CD8-positive, alpha-beta T cell (primary cell): ENCODE measurements at places on chromosomes 5 and 9.

- DNase-seq, result no peak
Measured at GRCh38 chr9:127833555-127833954, 20.9 kb downstream of the ENG start.

- no peak for DNase-seq
Measured at GRCh38 chr5:26259081-26259480, 779.3 kb downstream of the CDH9 start.

GRCh38 chr5:40781843-40782409, 16.2 kb downstream of the PRKAA1 start:
- DNase-seq, result no peak

- no peak for DNase-seq
Measured at GRCh38 chr5:177550122-177550521, 4.2 kb downstream of the FAM193B start.

- DNase-seq, result no peak
Measured at GRCh38 chr9:137423514-137424291, 510 bp downstream of the NOXA1 start.

DNA sequence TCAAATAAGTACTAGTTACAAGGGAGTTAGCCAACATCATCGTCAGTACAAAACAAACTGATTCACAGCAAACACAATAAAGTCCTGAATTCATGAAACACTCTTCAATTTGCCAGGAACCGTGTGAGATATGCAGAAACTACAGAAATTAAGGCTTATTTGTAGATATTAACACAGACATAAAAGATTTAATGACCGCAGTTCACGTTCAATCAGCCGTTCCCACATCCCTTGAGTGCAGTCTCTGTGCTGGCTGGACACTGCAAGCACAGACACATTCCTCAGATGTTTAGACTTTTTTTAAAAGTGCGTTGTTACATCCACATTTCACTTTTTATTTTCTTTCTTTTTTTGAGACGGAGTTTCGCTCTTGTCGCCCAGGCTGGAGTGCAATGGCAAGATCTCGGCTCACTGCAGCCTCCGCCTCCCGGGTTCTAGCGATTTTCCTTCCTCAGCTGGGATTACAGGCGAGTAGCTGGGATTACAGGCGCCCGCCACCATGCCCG, 566 bp upstream of the CEP78 start:
- DNase-seq, result no peak

DNA sequence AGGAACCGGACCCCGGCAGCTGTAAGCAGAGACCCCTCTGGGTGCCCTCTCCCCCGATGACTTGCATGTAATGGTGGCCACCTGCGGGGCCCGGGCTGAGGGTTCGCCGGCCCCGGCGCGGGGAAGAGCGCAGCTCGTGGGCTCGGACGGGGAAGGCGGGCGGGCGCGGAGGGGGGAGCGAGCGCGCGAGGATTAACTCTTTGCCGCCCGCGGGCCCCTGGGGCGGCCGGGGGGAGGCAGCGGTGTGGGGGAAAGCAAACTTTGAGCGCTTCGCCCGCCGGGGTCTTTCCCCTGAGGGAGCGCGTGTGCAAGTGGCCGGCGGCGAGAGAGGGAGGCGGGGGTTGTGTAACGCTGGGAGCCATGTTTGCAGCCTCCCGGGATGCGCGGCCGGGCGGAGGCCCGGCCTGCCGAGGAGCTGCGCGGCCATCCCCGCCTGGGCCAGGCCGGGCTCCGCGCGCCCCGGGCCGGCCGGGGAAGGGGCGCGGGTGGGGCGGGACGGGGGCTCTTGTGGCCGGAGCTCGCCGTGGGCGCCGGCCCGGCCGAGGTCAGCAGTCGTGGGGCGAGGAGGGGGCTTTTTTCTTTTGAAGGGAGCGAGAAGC, 547 bp downstream of the ANP32B start:
- peak; percentile 68 for DNase-seq

- no peak for DNase-seq
Measured at GRCh38 chr5:97000391-97000790, 64.5 kb downstream of the LNPEP start.

- no peak for DNase-seq
Measured at GRCh38 chr5:146799671-146800070, 78.9 kb downstream of the PPP2R2B start.

DNA sequence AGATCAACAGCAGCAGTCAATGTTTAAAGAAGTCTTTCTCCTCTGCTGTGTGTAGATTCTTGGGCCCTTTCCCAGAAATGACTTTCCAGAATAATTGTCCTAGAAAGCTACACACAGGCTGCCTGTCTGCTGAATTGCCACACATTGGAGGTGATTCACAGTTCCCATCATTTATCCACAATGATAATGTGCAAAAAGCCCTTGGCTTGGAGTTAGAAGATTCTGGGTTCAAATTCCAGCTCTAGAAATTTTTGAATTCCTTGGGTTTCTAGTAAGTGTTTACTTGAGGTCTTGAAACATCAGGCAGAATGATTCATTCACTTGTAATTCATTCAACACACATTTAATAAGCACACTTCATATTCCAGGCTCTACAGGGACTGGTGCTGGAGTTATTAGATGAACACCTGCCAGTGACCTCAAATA, 28.6 kb upstream of the EPB41L4B start:
- DNase-seq, result no peak

DNA sequence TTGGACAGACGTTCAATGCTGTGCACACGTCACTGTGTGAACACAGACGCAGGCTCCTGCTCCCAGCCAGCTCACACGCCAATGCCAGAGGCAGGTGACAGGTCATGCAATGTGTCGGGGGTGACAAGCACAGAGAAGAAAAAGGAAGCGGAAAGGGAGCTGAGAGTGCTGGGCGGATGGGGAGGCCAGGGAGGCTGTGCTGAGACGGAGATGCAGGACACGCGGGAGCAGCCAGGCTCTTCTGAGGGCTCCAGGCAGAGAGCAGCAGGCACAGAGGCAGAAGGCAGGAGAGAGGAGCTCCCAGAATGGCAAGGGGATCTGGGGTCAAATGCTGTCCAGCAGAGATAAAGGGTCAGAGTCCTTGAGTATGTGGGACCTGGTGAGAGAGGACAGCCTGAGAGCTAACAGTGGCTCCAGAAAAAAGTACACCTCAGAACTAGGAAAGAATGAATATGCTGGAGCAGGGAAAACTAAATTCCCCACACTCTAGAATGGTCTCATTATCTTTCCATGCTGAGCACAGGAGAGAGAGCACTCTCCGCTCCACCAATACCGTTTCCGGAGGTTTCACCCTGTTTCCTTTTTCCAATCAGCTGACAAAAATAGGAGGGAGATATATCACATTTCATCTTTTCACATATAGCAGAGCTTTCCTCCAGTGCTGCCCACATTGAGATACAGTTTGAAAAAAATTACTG, 32.8 kb upstream of the NSMF start:
- no peak for DNase-seq

DNA sequence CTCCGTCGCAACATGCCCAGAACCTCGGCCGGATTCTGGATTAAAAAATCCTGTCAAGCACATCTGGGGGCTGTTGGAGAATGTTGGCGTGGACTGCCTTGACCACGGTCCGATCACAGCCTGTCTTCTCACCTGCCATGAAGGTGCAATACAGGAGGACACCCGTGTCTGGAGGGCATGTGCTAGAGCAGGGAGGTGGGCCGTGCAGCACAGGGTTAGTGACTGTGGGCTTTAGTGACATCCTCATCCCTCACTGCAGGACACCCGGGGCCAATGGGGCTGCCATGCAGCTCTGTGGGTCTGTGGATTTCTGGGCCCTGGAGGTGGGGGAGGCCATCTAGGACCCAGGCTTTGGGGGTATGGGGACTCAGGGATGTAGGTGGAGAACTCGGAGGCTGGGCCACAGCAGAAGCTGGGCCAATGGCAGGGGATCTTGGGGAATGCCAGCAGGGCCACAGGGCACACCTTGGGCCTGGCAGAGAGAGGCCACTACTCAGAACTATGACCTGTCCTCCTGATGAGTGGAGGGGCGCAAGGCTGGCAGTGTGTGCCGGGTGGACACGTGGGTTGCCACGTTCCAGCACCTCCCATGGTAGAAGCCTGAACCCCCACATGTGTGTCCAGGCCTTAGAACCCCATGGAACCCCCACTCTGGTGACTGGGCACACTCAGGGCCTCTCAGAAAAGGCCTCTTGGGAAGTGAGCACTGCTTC, 23.3 kb downstream of the ZDHHC11B start:
- DNase-seq, result no peak

GRCh38 chr9:4617752-4618151, 44.3 kb upstream of the PLPP6 start:
- no peak for DNase-seq

GRCh38 chr9:133487331-133487725, 8.4 kb upstream of the SLC2A6 start:
- no peak for DNase-seq

DNA sequence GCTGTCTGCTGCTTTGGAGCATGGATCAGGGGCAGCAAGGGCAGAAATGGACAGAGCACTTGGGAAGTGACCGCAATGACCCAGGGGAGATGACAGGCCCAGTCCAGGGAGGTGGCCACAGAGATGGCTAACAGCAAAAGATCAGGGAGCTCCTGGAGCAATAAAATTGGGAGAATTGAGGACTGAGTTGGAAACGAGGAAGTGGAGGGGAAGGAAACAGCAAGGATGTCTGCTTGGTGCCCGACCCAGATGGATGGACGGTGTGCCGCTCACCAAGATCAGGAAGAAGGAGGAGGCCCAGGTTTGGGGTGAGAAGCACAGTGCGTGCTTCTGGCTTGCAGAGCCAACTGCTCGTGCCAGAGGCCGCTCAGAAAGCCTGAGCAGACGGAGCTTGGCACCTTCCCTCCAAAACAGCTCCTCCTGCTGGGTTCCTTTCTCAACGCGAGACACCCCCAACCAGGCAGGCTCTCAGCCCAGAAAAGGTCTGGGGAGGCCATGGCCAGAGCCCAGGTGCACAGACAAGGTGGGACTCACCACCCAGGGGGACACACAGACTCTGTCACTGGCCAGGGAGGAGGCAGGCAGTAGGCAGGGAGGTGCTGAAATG, 1.7 kb upstream of the SLC34A1 start:
- no peak for DNase-seq
